ENCODE measurements at places on chromosomes 16 and 17. TPM values are rescaled to one million over a fixed set of nuclear protein-coding genes. Genes with fewer than 3 reads are reported as not detected.

DNA sequence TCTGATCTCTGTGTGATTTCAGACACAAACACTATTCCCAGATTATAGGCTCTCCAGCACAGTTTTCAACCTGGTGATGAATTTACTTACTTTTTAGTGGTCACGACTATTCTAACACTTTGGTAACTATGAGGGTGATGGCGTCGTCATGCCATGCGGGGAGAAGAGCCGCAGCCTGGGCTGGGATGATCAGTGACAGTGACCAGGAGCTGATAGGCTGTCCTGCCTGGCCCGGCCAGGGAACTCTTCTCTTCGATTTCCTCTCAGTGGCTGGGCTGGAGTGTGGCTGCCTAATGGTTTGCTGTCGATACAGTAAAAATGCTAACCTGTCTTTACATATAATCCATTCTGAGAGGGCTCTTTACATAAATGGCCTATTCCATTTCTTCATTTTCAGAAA, 113.1 kb downstream of the IRX3 start:
- no peak for DNase-seq

DNA sequence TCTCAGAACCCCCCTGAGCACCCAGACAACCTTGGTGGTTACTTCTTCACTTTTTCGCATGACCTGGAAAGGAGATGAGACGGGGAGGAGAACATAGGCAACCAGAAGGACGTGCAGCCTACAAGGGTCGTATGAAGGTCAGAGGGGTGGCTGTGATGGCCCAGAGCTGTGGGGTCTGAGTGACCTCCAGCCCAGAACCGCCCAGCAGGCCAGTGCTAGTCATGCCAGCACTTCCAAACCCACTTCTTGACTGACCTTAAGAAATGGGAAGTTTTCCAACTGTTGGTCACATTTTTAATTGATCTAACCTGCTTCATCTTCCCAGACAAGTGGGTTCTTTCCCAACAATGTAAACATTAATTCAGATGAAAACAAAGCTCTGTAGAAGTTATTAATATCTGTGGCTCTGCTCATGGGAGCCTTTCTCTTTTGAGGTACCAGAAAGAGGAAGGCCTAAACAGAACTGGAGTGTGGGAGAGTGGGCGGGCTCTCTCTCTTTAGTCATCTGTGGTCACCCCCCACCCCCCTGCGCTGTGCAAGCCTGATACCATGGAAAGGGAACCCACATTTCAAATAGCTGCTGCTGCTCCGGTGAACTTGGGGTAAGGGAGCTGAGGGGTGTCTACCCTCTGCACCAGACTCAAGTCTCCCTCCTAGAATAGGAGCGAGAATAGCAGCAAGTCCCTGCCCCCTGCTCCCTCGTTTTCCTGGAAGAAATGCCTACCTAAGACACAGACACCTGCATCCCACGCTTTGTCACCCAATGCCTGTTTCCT, 101.6 kb downstream of the RAB11FIP4 start:
- no peak for DNase-seq

- DNase-seq: no peak
These were observed 87.9 kb downstream of the CCDC182 start for GRCh38 chr17:57657211-57657610.

- DNase-seq: no peak
These were observed 23.5 kb downstream of the SNX29 start for GRCh38 chr16:12000032-12000431.

- no peak for DNase-seq
These were observed 205.0 kb upstream of the CACNG3 start for GRCh38 chr16:24051125-24051524.

GRCh38 chr16:74451951-74452758, 30.9 kb upstream of the CLEC18B start:
- no peak for DNase-seq

DNA sequence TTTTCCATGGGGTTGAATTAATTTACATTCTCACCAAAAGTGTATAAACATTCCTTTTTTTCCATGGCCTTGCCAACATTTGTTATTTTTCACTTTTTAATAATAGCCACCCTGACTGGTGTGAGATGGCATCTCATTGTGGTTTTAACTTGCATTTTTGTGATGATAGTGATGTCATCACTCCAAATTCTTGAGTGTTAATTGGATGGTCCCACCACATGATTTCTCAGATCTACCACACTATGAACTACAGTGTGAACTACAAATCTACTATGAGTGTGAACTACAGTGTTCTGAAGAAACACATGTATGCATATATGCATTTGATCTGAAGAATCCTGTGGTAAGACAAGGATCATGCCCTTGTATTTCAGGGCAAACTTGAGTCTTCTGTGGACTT, 340.1 kb downstream of the ABCC12 start:
- DNase-seq: no peak

Gene ZNF423
- 7.6 TPM for polyA plus RNA-seq

- no peak for DNase-seq
These were observed 10.0 kb upstream of the SLC4A1 start for GRCh38 chr17:44277976-44278375.

DNA sequence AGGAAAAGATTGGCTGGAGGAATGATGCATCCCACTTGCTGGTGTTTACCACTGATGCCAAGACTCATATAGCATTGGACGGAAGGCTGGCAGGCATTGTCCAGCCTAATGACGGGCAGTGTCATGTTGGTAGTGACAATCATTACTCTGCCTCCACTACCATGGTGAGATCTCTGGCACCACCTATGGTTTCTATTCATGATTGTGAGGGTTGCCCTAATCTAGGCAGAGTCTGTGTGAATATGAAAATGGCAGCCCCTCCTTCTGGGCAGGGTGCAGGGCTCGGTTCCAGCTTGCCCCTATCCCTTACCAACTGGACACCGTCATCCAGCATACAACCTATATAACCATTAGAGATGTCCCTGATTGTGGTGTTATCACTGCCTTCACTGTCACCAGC, 33.4 kb downstream of the ITGB3 start:
- no peak for DNase-seq

- DNase-seq: no peak
These were observed 25.8 kb downstream of the EMP2 start for GRCh38 chr16:10554569-10554968.

GRCh38 chr16:9322769-9323168, 231.3 kb downstream of the HAPSTR1 start:
- DNase-seq: no peak

Gene SPEM3
- polyA plus RNA-seq: not detected

GRCh38 chr16:16861546-16861945, 482.6 kb downstream of the NPIPA7 start:
- no peak for DNase-seq

GRCh38 chr16:66529475-66529874, 20.4 kb downstream of the TK2 start:
- DNase-seq: peak; percentile 42

Gene TAC4
- polyA plus RNA-seq: not detected

DNA sequence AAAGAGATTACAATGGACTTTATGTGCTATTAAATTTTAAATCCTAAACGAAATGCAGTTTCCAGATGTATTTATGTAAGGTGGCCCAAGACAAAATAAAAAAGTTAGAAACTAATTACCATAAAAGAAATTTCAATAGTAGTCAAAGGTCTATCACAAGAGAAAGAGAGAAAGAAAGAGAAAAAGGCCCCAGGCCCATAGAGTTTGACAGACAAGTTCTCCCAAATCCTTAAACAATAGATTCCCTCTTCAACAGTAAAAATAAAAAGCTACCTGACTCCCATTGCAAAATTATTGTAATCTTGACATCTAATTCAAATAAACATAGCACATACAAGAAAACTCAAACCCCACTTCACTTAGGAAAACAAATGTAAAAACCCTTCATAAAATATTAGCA, 8.6 kb upstream of the ERCC4 start:
- no peak for DNase-seq

DNA sequence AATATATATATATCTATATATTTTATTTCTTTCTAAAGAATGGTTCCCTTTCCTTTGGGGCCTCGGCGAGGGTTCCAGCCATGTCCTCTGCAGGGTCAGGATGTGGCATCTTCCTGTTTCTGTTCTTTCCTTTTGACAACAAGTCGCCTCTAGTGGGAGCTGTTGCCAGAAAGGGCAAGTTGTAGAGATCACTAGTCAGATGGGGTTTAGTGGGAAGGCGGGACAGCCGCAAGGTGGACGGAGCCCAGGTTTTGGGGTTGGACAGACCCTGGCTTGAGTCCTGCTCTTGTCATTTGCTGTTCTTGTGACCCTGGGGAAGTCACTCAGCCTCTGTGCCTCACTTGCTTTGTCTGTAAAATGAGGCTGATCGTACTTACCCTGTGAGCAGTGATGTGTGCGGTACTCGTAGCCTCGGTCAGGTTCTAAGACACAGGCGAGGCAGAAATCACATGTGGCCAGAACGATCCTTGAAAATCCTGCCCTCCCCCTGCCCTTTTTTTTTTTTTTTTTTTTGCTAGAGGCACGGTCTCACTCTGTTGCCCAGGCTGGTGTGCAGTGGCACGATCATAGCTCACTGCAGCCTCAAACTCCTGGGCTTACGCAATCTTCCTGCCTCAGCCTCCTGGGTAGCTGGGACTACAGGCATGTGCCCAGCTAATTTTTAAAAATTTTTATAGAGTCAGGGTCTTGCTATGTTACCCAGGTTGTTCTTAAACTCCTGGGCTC, 80.1 kb downstream of the ABCC6 start:
- no peak for DNase-seq

GRCh38 chr17:73091770-73092522, 542 bp downstream of the SLC39A11 start:
- DNase-seq: no peak

- no peak for DNase-seq
These were observed 275.5 kb upstream of the N4BP1 start for GRCh38 chr16:48885471-48885870.

DNA sequence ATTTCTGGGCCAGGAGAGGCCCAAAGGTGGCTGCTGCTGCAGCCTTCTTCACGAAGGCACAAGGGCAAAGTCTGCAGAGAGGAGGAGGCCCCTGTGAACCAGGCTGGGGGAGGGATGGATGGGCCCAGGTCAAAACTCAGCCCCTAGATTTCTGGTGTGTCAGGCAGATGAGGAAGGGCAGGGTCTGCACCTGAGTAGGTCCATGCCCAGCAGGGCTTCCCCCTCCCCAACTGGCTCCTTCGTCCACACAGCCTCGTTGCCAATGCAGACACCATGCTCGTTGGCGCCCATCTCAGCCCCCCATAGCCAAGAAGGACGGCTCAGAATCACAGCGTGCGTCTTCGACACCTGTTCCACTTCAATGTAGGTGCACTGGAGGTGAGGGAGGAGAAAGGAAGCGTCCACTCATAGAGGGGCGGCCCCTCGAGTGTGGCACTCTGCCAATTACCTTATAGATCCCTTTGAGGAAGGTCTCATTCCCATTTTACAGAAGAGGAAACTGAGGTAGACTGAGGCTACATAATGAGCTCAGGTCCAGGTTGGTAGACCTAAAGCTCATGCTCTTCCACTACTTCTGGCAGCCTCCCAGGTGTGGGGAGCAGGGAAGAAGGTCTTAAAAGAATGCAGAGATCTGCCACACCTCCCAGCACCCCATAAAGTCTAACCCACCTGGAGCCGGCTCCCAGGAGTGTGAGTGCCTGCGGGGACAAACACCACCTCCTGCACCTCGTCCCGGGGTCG, 902 bp downstream of the SCRN2 start:
- no peak for DNase-seq

Gene SLC13A5
- not detected for polyA plus RNA-seq

DNA sequence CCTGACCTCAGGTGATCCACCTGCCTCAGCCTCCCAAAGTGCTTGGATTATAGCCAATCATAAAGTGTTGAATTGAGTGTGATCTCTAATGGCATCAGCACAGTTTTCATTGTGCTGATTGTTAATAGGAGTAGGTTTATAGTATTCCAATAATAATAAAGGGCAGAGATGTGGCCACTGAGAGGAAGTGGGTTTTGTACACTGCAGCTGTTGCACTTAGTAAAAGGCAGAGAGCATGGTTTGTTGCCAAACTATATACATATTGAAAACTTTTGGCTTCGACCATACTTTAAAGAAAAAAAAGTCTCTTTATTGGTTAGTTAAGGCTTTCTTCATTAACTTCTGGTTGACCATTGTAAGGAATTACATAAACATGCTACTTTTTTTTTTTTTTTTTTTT, 185.9 kb downstream of the CDK5R1 start:
- DNase-seq: no peak

- no peak for DNase-seq
These were observed 10.3 kb upstream of the RMI2 start for GRCh38 chr16:11334831-11335404.

DNA sequence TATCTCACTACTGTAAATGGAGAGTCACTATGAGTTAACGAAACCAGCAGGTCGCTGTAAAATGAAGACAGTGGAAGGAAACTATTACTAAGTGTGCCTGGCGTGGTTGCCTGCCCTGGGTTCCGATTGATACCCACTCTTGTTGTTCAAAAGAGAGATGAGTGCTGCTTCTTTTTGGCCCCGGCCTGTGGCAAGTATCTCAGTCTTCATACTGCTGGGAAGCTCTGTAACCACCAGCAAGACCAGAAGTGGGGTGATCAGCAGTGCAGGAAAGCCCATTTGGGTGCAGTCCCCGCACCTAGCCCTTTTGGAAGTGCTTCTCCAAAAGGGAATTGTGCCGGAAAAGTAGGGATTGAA, 104.5 kb downstream of the SNX29 start:
- DNase-seq: no peak

GRCh38 chr16:2228161-2228824, 4.9 kb downstream of the E4F1 start:
- DNase-seq: no peak

DNA sequence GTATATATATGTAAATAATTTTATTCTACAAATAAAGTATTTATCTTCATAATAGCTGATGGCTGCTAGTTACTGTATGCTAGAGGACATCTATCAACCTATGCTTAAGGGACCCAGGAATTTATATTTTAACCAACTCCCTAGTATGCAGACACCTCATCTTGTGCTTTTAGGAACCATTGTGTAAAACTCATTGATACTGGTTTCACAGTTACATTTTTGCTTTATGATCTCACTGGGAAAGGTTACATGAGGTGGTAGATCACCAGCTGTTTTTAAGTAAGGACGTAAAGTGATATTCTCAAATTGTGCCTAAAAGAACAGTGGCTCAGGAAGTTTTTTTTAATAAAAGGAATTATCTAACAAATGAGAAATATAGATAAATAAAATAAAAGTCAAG, 56.4 kb downstream of the VMP1 start:
- DNase-seq: no peak

- DNase-seq: no peak
These were observed 23.4 kb downstream of the ATPAF2 start for GRCh38 chr17:18015593-18015992.

Gene NECAB2
- not detected for polyA plus RNA-seq

Gene ALDH3A1
- polyA plus RNA-seq: 1.4 TPM

DNA sequence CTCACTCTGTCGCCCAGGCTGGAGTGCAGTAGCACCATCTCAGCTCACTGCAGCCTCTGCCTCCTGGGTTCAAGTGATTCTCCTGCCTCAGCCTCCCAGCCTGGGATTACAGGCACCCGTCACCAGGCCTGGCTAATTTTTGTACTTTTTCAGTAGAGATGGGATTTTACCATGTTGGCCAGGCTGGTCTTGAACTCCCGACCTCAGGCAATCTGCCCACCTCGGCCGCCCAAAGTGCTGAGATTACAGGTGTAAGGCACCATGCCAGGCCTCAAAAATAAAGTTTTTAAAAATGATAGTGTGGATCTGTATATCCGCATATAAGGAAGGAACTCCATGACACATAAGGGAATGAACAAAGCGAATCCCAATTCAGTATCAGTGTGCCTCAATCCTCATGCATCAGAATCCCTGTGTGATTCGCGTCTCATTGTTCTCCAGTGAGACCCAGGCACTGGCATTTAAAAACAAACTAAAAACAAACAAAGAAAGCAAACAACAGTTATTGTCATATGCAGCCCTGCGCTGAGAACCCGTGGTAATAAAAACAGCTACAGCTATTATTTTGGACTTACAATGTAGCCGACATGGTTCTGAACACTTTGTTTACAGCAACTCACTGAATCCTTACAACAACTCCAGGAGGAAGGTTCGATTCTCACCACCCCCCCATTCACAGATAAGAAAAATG, 54.1 kb upstream of the CREBBP start:
- DNase-seq: no peak

Data from aorta (tissue), 5 donors.